ENCODE measurements at places on chromosomes 2 and 18. TPM values are rescaled to one million over a fixed set of nuclear protein-coding genes. Genes with fewer than 3 reads are reported as not detected.
A peak's percentile ranks its signal among the peaks of the same experiment; 100 is the strongest.

Gene IL36G
- total RNA-seq = 0.69 TPM

Gene CCDC102B
- total RNA-seq = 3.3 TPM

Gene SEH1L
- 35.1 TPM for total RNA-seq

GRCh38 chr2:191582355-191582754 is 95.6 kb upstream of the NABP1 start:
- no peak for DNase-seq

Gene OR6B2
- not detected for total RNA-seq

Gene CAPN14
- total RNA-seq = 0.08 TPM

- peak; percentile 27 for DNase-seq
Measured at GRCh38 chr18:79523736-79524180, 128.0 kb downstream of the NFATC1 start.

Gene GREB1
- total RNA-seq = 1.1 TPM

Gene LAMA1
- 7.7 TPM for total RNA-seq

GRCh38 chr18:76679945-76680344 is 142.4 kb upstream of the ZNF236 start:
- no peak for DNase-seq

- DNase-seq = no peak
Measured at GRCh38 chr2:225737556-225737955, 338.0 kb downstream of the NYAP2 start.

- DNase-seq = no peak
Measured at GRCh38 chr18:62564044-62564443, 41.2 kb downstream of the ZCCHC2 start.

Gene AAK1
- total RNA-seq = 33.5 TPM

Gene PRKD3
- 21.1 TPM for total RNA-seq

DNA sequence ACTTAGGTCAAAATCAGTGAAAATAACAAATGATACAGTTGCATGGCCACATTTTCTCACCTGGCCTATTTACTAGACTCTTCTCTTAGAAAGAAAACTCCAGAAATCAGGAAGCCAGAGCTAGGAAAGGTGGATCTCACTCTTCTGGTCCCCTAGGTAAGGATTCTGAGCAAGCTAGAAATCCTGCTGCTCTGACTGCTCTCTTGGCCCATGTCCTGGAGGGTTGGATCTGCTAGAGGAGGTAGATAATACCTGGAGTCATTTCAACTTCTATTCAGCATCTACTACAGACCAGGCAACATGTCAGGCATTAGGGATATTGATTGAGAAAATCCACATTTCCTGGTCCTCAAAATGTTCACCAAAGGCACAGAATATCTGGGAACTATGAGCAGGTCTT is 34.9 kb downstream of the AKAIN1 start:
- no peak for DNase-seq

Gene MARCHF4
- total RNA-seq = 0.44 TPM

GRCh38 chr18:74546751-74547530 is 12.6 kb downstream of the CNDP1 start:
- DNase-seq = peak; percentile 59

DNA sequence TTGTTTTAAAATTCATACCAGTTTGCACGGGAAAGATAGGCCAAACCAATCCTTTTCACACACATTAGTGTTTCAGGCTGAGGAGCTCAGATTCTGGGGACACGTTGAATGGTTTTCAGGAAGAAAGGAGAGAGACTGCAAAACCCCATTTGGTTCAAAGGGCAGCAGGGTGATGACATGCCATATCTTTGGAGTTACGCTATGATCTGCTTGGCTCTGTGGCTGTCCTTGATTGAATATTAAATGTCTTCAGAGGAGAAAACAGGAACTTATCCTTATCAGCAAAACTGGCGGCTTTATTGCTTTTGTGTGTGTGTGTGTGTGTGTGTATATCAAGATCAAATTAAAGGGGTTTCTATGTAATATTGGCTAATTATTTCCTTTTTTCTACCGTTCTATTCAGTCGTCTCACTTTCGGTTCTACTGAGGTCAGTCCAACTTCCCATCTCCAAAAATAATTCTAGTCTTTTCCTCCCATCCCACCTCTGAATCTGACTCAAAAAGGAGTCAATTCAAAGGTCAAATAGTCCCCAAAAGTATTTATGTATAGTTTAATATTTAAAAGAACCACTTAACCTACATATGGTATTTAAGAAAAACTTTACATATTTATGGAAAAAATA is 292.9 kb upstream of the CCDC68 start:
- DNase-seq = no peak

GRCh38 chr2:111205774-111206173 is 85.1 kb downstream of the BCL2L11 start:
- no peak for DNase-seq

GRCh38 chr18:10120622-10121021 is 206.8 kb downstream of the VAPA start:
- no peak for DNase-seq

DNA sequence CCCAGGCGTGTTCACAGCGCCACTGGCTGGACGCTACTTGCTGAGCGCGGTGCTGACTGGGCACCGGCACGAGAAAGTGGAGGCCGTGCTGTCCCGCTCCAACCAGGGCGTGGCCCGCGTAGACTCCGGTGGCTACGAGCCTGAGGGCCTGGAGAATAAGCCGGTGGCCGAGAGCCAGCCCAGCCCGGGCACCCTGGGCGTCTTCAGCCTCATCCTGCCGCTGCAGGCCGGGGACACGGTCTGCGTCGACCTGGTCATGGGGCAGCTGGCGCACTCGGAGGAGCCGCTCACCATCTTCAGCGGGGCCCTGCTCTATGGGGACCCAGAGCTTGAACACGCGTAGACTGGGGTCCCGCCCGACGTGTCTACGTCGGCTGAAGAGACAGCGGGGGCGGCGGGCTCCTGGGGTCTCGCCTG is 891 bp upstream of the KHK start:
- DNase-seq = peak; percentile 81

Gene ASXL2
- 32.7 TPM for total RNA-seq
